ELF-1 (cell line): ENCODE measurements at places on chromosomes 6 and 20.

- DNase-seq, result no peak
Observed at GRCh38 chr6:85756982-85757381, 114.3 kb upstream of the SYNCRIP start.

DNA sequence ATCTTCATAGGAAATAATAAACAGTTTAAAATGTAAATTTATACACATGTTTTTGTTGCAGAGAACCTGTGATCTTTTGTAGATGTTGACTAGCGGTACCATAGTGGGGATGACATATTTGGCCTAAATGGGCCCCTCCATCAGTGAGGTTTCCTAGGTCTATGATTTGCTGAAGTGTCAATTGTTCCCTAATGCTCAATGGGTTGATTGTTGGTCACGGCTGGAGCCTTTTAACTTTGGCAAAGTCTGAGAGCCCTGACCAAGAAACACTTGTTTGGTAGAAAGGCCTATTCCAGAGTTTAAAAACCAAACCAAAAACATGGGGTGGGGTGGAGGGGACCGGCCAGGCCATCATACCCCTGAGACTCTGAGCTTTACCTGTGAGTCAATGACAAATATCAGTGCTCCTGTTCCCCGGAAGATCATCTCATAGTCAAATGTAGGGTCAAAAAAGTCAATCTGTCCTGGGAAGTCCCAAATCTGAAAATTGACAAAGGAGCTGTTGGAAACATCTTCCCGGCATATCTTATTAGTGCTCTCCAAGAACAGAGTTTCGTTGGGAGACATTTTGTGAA lies 25.1 kb downstream of the RRAGD start:
- no peak for DNase-seq

- DNase-seq, result no peak
Observed at GRCh38 chr6:77786935-77787629, 134.2 kb downstream of the MEI4 start.

- DNase-seq, result no peak
Observed at GRCh38 chr20:35290887-35291417, 1.3 kb downstream of the FAM83C start.

- no peak for DNase-seq
Observed at GRCh38 chr6:12576389-12576788, 140.2 kb upstream of the PHACTR1 start.

DNA sequence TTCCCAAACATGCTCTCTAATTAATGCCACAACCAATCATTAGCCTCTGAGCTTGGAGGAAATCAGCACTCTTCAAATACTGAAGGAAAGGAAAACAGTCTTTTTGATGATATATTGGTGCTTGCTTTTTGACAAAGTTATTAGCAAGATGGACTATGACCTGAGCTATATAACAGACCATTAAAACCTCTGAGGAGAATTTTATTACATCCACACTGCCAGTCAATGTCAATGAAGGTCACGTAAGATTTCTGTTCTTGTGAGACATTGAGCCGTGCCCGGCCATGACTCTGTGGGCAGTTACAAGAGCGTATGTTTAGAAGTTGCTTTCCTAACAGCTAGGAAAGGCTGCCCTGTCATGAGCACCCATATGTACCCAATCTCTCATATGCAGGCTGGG lies 659.0 kb downstream of the UTRN start:
- DNase-seq, result no peak

- no peak for DNase-seq
Observed at GRCh38 chr6:41594766-41595165, 43.5 kb upstream of the MDFI start.

DNA sequence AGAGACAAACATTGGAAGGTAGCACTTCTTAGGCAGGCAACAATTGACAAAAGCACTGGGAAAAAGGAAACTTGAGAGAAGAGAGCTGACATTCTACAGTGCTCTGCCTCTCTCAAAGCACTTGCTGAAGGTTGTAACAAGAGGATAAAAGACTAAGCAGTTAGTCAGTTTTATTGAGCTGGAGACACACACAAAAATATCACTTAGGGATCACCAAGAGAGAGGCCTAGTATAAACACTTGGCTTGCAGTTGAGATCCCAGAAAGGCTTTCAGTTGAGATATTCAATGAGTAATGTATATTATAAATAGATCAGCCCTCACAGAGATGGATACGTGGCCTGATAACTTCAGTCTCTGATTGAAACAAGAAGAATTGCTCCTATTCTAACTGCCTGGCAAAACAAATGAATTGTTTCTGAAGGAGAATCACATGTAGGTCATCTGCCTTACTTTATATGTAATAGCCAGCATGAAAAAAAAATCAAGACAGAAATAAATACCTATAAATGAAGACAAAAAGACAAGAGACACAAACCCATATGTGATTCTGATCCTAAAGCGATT lies 747.2 kb upstream of the MAN1A1 start:
- DNase-seq, result no peak

DNA sequence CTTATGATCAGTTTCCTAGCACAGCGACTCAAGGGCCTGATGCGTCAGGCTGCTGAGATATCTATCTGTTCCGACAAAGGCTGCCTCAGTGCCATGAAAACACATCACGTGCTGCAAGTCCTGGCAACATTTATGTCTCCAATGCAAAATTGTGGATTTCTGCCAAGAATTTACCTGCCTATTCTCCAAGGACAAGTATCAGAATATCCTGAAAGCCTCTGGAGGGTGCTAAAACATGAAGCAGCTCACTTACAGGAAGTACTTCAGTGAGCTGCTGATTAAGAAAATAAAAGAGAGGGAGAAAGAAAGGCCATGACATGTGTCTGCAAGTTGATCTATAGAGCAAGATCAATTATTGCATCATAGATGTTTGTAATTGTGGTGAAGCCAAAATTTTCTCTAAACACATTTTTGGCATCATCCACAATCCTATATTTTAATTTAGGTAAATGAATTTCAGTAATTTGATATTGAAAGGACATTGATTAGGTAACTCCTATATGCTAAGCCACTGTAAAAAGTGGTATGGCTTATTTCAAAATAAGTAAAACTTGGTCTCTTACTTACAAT lies 25.8 kb upstream of the TPBG start:
- DNase-seq, result no peak

- no peak for DNase-seq
Observed at GRCh38 chr6:105867821-105868220, 218.3 kb upstream of the PRDM1 start.

GRCh38 chr20:11972478-11972877 lies 54.8 kb downstream of the BTBD3 start:
- no peak for DNase-seq

DNA sequence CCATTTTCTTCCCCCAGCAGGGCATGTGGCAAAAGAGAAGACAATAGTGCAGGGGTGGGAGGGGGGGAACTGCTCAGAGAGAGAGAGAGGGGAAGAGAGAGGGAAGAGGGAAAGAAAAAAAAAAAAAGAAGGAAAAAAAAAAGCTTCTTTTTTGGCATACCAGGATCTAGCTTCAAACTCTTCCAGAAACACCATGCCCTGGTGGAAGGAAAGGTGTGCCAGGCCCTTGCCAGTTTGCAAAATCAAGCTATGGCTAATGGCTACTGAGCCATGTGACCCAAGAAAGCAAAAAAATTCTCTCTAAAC lies 326 bp downstream of the ZMYND8 start:
- no peak for DNase-seq

- DNase-seq, result no peak
Observed at GRCh38 chr6:6649824-6650349, 61.4 kb downstream of the LY86 start.

DNA sequence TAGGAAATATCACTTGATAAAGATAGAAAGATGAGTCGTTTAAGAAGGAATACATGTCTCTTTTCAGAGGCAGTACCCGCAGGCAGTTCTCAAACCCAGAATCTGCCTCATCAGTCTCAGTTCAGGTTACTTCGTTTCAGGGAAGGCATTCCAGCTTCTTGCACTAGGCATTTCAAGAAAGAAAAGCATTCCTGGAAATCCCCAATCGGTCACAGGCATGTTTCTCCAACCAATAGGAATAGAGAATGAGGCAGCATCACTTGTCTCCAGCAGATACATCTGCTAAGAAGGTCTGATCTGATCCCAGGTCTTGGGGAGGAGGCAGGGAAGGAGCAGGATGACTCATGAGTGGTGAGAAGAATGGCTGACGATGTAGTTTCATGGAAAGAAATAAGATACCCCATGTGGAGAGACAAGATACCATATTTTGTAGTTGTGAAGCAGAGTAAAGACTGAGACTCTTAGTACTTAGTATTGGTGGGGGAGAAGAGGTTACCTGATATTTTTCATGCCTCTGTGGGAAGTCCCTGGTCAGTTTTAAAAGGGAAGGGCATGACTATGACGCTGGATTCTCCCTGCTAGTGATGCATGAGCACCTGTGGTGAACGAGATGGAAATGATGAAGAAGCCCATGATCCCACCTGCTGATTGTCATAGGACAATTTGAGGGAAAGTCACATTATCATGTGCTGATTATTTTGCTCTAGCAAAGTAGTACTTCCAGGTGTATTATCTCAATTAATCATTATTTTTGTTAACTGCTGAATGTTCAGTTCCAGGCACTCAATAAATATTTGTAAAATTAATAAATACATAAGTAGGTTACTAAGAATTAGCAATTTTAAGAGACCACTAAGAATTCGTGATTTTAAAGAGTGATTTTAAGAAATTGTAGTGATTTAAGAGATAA lies 20.3 kb upstream of the HLA-DRB1 start:
- peak; percentile 87 for DNase-seq

GRCh38 chr6:158322724-158323560 lies 10.7 kb downstream of the TULP4 start:
- DNase-seq, result no peak

DNA sequence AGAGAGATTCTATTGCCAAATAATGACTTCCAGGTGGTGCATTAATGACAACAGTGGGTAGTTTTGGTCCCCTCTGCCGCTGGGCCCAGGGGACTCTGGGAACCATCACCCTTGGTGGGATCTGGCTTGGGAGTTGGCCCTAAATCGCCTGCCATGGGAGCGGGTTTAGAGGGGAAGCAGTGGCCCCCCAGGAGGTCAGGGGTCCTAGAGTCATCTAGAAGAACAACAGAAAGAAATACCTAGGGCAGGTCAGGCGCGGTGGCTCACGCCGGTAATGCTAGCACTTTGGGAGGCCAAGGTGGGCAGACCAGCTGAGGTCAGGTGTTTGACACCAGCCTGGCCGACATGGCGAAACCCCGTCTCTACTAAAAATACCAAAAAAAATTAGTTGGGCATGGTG lies 17.8 kb upstream of the ARFGEF2 start:
- no peak for DNase-seq

GRCh38 chr6:14423330-14423729 lies 305.8 kb downstream of the CD83 start:
- no peak for DNase-seq

GRCh38 chr6:113802779-113803178 lies 54.4 kb upstream of the MARCKS start:
- DNase-seq, result no peak

DNA sequence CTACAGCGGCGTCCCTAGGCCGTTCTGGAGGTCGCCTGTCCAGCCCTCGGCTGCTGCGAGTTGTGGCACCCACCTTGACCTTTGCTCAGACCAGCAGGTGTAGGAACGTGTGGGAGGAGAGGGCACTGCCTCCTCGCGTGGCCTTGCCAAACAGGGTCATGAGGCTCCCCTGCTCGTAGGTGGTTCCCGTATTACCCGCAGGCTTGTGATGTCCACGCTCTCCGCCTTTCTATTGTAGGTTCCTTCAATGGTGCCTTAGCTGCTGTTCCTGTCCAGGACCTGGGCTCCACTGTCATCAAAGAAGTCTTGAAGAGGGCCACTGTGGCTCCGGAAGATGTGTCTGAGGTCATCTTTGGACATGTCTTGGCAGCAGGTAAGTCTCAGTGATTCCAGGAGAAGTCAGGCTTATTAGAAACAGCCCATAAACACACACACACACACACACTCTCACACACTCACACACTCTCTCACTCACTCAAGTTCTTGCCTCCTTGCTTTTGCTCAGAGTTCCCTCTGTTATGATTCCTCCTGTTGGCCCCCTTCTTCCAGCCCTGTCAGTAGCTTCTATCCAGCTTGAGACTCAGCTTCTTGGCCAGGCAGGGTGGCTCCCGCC lies 942 bp downstream of the ACAT2 start:
- DNase-seq, result no peak

- DNase-seq, result no peak
Observed at GRCh38 chr6:32972353-32973143, 4.2 kb downstream of the BRD2 start.

GRCh38 chr20:50563133-50563944 lies 53.2 kb downstream of the PTPN1 start:
- DNase-seq, result no peak

DNA sequence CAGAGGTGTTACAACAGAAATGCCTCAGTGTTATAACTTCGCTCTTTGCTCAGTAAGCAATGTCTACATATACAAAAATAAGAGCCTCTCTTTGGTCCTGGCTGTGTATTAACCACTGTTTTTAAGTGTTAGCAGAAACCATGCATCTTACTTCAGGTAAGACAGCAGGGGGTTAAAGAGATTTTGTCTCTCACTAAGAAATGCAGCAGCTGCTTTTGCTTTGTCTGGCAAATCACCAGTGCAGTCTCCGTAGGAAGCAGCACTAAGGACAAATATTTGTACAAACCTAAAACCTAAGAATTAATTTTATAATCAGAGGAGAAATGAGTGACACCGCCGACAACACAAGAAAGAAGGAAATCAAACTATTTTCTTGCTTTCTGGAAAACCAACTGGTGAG lies 758 bp downstream of the SMIM28 start:
- no peak for DNase-seq

DNA sequence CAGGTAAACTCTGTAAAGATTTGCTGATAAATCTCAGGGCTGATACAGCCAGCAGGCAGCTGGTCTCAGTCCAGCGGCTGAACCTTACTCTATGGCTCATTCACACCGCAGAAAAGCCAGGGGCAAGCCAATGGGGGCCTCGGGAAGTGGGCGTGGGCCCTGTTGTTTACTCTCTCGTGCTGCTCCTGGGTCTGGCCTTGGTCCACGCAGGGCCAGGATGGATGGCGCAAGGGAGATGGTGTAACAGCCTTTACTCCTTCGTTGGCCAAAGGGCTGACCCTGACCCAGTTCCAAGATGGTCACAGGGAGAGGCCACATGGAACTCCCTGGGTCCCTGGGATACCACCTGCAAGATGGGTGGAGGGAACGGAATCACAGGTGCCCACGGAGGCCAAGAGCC lies 16.2 kb downstream of the KCNK17 start:
- DNase-seq, result no peak

- DNase-seq, result peak; percentile 2
Observed at GRCh38 chr6:122953766-122954165, 42.3 kb upstream of the CLVS2 start.
